NCI-H2171 treated with DMSO at 0.1 percent for 48 hours (cell line): ENCODE measurements at places on chromosomes 1 and 21.
A peak's percentile ranks its signal among the peaks of the same experiment; 100 is the strongest.

GRCh38 chr1:163231385-163231784, 28.7 kb upstream of the RGS5 start:
- DNase-seq, result no peak

DNA sequence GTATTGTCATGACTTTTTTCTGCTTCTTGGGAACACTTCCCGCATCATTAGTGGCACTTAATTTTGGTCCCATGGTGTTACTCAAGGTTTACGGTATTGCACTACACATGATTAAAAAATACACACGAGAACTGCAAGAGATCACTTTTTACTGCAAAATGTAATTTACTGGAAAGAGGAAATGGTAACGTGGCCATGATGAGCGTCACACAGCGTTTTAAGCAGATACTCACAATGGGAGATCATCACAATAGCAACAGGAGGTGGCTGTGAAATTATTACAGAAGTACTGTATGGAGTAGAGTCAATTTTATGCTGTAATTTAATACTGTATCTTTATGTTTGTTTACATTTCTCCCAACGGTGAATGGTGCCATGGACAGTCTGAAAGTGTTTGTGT, 1510.3 kb downstream of the AMY1C start:
- DNase-seq, result peak; percentile 21

- no peak for DNase-seq
Measured at GRCh38 chr1:28761189-28761588, 24.4 kb downstream of the YTHDF2 start.

DNA sequence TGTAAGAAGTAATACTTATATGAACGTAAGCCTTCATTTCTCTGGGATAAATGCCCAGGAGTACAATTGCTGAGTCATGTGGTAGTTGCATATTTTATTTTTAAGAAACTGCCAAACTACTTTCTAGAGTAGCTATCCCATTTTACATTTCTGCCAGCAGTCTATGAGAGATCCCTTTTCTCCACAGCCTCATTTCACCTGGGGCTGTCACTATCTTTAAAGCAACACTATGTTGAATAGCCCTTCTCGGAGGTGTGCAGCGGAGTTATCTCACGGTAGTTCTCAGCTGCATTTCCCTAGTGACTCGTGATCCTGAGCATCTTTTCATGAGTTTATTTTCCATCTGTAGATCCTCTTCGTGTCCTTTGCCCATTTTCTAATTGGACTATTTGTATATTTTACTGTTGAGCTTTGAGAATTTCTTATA, 93.4 kb downstream of the ADARB1 start:
- DNase-seq, result no peak

GRCh38 chr21:33026443-33026858, 716 bp downstream of the OLIG2 start:
- DNase-seq, result no peak

DNA sequence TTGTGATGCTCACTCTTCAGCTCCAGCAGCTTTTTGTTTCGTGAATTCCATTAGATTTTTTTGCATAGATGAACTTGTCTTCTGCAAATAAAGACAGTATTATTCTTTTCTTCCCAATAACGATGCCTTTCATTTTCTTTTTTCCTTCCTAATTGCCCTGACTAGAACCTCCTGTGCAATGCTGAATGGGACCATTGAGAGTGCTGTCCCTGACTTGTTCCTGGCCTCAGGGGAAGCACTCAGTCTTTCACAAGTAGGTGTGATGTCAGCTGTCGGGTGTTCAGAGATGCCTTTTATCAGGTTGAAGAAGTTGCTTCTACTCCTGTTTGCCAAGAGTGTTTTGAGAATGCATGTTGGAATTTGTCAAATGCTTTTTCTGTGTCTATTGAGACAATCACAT, 64.3 kb upstream of the ADARB1 start:
- DNase-seq, result no peak

DNA sequence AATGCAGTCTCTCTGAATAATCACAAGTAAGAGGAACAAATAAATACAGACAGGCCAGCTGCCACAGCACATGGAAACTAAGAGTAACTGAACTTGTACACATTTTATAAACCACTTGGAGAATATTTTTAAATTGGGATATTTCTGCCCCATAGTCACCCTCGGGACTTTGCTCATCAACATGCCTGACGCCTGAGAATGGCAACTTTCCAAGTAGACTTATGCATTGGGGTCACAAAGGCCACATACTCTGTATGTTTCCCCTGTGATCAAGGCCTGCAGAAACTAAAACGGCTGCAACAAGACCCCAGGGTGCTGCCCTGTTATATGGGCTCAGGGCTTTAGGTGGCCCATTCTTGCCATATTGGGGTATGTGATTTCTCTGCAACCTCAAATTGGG, 38.3 kb upstream of the GJA5 start:
- no peak for DNase-seq

DNA sequence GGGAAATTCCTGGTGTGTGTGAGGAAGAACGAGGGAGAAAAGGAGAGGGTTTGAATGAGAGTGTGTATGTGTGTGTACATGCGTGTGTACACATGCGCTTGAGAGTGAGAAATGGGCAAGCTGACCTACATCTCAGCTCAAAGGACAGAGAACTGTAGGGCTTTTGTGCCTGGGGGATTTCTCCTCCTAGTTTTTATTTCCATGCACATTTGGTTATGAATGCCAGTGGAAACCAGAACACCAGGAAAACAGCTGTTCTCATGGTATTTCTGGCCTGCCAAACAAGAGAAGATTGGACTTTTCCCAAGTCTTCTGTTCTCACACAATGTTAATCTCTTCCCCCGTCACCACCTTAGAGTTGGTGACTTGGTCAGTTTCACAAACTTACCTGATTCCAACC, 45.2 kb downstream of the SLC44A3 start:
- DNase-seq, result no peak

DNA sequence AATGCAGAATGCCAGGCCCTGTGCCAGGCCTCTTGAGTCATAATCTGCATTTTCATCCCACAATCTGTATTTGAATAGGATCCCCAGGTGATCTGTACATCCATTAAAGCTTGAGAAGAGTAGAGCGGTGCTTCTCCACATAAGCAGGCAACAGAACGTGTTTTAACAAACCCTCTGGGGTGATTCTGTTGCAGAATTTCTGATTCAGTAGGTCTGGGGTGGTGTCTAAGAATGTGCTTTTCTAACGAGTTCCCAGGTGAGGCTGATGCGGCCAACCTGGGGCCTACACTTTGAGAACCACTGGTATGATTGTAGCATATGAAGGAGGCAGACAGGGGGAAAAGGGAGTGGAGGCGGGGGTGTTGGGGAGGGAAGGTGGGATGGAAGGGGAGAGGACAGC, 78.4 kb upstream of the POU3F1 start:
- DNase-seq, result no peak

DNA sequence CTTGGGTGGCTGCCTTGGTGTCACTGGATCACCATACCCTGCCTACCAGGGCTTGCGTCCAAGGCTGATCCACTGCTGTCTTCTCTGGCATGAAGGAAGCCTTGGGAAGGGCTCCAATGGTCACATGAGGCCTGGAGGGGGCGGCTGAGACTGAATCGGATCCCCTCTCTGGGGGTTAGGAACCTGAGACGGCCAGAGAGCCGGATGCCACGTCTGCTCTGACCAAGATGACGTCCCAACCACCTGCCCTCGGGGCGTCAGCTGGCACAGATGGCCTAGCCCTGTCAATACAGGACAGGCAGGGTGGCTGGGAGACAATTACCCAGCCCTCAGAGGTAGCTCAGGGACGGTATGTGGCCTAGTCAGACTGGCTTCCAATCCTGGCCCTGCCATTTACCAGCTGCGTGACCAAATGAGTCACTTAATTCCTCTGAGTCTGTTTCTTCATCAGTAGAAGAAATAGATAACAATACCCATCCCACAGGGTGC, 5.4 kb downstream of the TRIM62 start:
- DNase-seq, result no peak

GRCh38 chr1:151715726-151716404, 738 bp downstream of the CELF3 start:
- peak; percentile 62 for DNase-seq

DNA sequence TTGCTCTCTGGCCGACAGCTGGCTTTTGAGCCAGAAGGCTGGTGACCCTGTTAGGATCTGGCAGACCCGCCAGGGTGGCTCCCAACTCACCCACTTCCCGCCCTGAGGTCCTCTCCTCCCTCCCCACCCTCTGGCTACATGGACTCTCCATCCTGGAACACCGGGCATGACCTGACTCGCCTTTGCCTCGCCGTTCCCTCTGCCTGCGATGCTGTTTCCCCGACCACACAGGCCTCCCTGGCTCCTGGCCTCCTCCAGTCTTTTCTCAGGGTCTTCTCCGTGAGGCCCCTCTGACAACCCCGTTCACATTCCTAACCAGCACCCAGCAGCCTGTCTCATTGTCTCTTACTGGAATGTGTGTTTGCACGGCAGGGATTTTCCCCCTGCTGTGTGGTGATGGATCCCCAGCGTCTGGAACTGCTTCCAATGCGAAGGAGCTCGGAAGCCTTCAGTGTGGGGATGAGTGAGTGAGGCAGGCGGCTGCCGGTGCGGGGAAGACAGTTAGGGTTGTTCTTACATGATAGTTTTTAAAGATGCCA, 46.0 kb upstream of the POFUT2 start:
- DNase-seq, result no peak

DNA sequence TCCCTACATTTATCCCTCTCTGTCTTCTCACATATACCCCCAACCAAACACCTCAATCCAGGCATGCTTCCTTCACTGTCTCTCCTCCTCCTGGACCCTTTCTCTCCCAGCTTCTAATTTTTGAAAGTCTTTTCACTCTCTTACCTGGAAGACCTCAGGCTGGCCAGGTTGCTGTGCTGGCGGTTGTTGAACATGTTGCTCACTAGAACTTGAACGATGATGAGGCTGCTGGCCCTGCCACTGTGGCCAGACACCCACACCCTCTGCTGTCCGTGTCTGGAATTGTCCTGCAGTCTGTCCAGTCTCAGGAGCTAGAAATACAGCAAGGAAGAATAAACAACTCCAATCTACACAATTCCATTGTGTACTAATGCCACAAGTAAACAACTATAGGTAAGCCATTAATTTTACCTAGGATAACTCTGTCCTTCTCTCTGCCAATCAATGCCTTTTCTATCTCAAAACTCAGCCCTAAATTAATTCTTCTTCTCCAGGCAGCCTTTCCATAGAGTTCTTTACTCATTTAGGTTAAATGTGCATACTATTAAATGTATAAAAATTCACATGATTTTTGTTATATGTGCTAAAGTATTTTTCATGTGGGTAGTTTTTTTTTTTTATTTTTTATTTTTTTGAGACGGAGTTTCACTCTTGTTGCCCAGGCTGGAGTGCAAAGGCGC, 5.1 kb upstream of the CTSK start:
- DNase-seq, result no peak
